Karpas-422 (cell line): ENCODE measurements at places on chromosomes 5 and 9. TPM values are rescaled to one million over a fixed set of nuclear protein-coding genes. Genes with fewer than 3 reads are reported as not detected.

The ANKRD34B gene
- total RNA-seq = not detected in 2 replicates

DNA sequence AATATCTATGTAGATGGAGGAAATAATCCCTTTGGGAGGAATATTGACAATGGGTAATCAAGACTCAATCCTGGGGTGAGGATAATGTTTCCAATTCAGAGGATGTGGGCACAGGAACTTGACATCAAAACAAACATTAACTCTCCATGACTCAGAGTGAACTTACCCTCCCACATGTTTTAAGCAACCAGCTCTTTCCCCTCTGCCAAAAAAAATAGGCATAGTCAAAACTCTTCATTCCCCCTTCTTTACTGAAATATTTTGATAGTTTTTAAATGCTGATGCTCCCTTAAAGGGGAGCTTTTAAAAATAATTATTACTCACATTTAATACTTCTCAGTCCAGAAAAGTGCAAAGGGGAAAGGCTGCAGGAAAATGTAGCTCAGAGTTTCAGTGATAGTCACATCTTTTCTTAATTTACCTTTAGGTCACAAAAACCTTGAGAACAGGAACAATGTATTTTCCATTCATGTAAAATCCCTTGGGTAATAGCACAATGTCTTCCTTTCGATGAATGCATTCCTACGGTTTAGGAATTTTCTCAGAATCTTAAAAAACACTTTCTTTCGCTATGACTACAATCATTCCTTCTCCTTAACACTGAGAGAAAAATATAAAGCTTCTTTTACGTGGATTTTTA lies 298.4 kb upstream of the GRAMD2B start:
- H3K4me1 ChIP-seq = no peaks in the 10 kb centered on the region
- no peaks in the 10 kb centered on the region for H3K27me3 ChIP-seq
- no peak overlapping the region for H3K27ac ChIP-seq
- H3K4me3 ChIP-seq = no peak overlapping the region
- DNase-seq = no peak
- H3K36me3 ChIP-seq = no peaks in the 10 kb centered on the region

The KCNV2 gene
- total RNA-seq = 1.6 and 1.8 TPM in 2 replicates

GRCh38 chr9:3957306-3957705 lies 342.6 kb downstream of the GLIS3 start:
- H3K4me1 ChIP-seq = peaks cover 6% of the 10 kb centered on the region; the same call in 1 of the 2 replicates
- DNase-seq = peak; percentile 49
- H3K4me3 ChIP-seq = no peak overlapping the region
- no peaks in the 10 kb centered on the region for H3K27me3 ChIP-seq
- no peak overlapping the region for H3K27ac ChIP-seq
- H3K36me3 ChIP-seq = no peaks in the 10 kb centered on the region

The PCBD2 gene
- total RNA-seq = 10.4 and 14.4 TPM in 2 replicates

DNA sequence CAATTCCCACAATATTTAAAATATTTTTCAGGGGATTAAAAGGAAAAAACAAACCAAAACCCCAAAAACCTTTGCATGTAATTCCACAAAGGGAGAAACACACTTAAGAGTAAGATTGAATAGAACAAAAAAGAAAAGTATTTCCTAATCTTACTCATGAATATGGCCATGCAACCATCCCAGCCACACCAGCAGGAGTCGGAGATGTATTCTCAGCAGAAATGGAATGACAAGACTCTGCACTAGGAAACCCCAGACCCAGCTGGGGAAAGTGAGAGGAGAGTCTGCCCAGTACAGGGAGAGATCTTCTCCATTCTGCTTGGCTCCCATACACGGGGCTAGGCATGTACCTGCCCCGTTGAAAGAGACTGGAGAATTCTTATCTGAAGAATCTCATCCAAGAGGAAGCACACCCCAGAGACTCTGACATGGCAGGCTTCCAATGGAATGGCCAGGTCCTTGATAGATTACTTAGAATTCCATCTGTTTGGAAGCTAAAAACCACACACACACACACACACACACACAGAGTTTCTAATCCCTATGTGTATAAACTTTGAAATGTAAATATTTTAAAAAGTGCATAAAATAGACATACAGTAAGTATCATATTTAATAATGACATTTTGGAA lies 118.8 kb downstream of the GADD45G start:
- DNase-seq = no peak
- H3K4me1 ChIP-seq = no peaks in the 10 kb centered on the region
- H3K36me3 ChIP-seq = no peaks in the 10 kb centered on the region
- 0 out of 2 replicates have a peak, but pooled peaks cover 4% of the 10 kb centered on the region for H3K27me3 ChIP-seq

DNA sequence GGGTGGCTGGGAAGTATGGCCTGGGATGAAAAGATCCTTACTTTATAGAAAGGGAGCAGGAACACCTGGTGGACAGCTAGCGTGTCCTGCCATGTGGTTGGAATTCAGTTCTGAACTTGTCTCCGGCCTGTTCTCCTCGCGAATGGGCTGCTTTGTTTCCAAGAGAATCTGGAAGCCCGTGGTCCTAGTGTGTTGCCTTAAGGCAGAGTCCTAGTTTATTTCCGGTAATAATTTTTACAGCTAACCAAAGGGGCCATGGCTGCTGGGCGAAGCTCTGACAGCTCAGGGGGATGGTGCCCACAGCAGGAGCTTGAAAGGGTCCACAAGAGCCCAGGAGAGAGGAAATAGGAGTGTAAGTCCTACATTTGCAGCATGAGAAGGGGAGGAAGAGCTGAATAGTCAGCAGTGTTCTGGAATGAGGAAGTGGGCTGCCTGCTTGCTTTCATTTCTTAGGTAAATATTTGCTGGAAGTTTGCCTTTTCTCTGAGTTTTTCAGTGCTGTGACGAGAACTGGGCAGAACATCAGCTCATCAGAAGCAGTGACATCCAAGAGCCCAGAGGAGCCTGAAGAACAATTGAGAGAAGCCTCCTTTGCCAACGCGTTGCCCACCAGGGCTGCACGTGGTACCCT lies 13.1 kb upstream of the IGFBPL1 start:
- H3K4me3 ChIP-seq = no peak overlapping the region
- no peaks in the 10 kb centered on the region for H3K36me3 ChIP-seq
- no peak for DNase-seq
- H3K27ac ChIP-seq = no peak overlapping the region
- peaks cover 15% of the 10 kb centered on the region for H3K4me1 ChIP-seq
- H3K27me3 ChIP-seq = no peaks in the 10 kb centered on the region

The CDH9 gene
- total RNA-seq = not detected in 2 replicates

The PCDHGB7 gene
- 6.3 and 10.4 TPM in 2 replicates for total RNA-seq

DNA sequence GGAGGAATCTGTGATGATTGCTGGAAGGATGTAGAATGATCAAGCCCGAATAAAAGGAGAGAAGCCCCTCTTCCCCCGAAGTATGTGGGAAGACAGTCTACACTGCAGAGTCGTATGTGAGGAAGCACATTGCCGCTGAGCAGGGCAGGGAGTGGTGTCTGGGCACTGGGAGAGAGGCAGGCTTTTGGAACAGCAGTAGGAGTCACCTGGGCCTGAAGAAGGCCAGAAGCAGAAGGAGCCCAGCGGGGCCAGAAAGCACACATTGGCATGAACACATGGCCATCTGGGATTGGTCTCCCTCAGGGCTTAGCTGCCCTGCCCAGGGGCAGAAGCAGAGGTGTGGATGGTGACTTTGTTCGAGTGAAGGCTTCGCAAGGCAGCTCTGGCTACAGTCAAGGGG lies 162.8 kb downstream of the ERCC6L2 start:
- DNase-seq = no peak
- no peak overlapping the region for H3K4me3 ChIP-seq
- no peaks in the 10 kb centered on the region for H3K4me1 ChIP-seq

DNA sequence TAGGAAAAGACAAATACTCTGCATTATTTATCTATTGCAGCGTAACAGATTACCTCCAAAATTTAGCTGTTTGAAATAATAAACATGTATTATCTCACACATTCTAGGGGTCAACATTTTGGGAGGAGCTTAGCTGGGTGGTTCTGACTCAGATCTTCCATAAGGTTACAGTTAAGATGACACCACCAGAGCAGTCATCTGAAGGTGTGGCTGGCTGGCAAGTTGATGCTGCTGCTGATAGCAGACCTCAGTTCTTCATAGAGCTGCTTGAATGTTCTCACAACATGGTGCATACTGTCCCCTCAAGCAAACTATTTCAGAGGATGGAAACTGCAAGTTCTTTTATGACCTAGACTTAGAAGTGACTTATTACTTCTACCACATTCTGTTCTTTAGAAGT lies 146.3 kb upstream of the FSTL4 start:
- H3K4me3 ChIP-seq = no peak overlapping the region
- no peaks in the 10 kb centered on the region for H3K4me1 ChIP-seq
- H3K36me3 ChIP-seq = no peaks in the 10 kb centered on the region
- no peaks in the 10 kb centered on the region; the same call in 1 of the 2 replicates for H3K27me3 ChIP-seq

- no peak overlapping the region for H3K27ac ChIP-seq
- no peaks in the 10 kb centered on the region for H3K4me1 ChIP-seq
- no peaks in the 10 kb centered on the region for H3K27me3 ChIP-seq
- no peak overlapping the region for H3K4me3 ChIP-seq
- DNase-seq = no peak
Measured at GRCh38 chr9:123637945-123638634, 282.1 kb downstream of the CRB2 start.

- no peak overlapping the region for H3K4me3 ChIP-seq
- no peaks in the 10 kb centered on the region for H3K27me3 ChIP-seq
- H3K27ac ChIP-seq = no peak overlapping the region
- no peaks in the 10 kb centered on the region for H3K4me1 ChIP-seq
Measured at GRCh38 chr9:127664678-127665507, 41.9 kb upstream of the CFAP157 start.

- H3K27ac ChIP-seq = no peak overlapping the region
- DNase-seq = no peak
- H3K4me1 ChIP-seq = no peaks in the 10 kb centered on the region
- H3K27me3 ChIP-seq = no peaks in the 10 kb centered on the region
- H3K36me3 ChIP-seq = no peaks in the 10 kb centered on the region
- H3K4me3 ChIP-seq = no peak overlapping the region
Measured at GRCh38 chr5:151692312-151692711, 5.6 kb upstream of the SPARC start.

DNA sequence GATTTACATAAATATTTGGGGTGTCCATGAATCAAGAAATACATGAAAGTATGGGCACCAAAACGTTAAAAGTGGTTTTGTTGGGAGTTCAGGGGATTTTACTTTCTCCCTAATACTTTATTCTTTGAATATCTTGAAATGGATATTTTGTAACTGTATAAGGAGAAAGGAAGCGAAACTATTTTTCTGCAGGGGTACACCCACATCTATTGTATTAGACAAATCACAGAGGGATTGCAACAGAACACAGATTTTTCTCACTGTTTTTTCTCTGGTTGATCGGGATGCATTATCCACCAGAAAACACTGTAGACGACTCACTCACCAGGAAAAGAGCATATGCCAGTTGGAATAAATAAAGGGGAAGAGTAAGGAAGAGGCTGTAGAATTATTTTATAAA lies 1.2 kb upstream of the RABGAP1 start:
- no peaks in the 10 kb centered on the region for H3K27me3 ChIP-seq
- peaks cover 44% of the 10 kb centered on the region for H3K4me1 ChIP-seq
- H3K27ac ChIP-seq = peak overlapping the region; percentile 88
- peaks cover 16% of the 10 kb centered on the region for H3K36me3 ChIP-seq
- H3K4me3 ChIP-seq = peak overlapping the region; percentile 79

The TAF11L9 gene
- total RNA-seq = not detected in 2 replicates

GRCh38 chr9:132020820-132021510 lies 58.7 kb downstream of the MED27 start:
- no peak overlapping the region for H3K27ac ChIP-seq
- peaks cover 10% of the 10 kb centered on the region for H3K4me1 ChIP-seq
- DNase-seq = no peak
- no peak overlapping the region for H3K4me3 ChIP-seq
- no peaks in the 10 kb centered on the region for H3K36me3 ChIP-seq
- H3K27me3 ChIP-seq = no peaks in the 10 kb centered on the region

The LOX gene
- not detected in 2 replicates for total RNA-seq

GRCh38 chr5:180974612-180975315 lies 13.9 kb upstream of the BTNL3 start:
- H3K36me3 ChIP-seq = no peaks in the 10 kb centered on the region
- H3K4me3 ChIP-seq = no peak overlapping the region
- H3K27me3 ChIP-seq = no peaks in the 10 kb centered on the region
- DNase-seq = no peak
- no peak overlapping the region for H3K27ac ChIP-seq
- no peaks in the 10 kb centered on the region for H3K4me1 ChIP-seq
